ENCODE measurements at places on chromosomes 2 and 18.

- peak; percentile 41 for DNase-seq
Measured at GRCh38 chr2:143162123-143162837, 33.1 kb downstream of the ARHGAP15 start.

- no peak for DNase-seq
Measured at GRCh38 chr18:7452331-7452730, 114.8 kb upstream of the PTPRM start.

DNA sequence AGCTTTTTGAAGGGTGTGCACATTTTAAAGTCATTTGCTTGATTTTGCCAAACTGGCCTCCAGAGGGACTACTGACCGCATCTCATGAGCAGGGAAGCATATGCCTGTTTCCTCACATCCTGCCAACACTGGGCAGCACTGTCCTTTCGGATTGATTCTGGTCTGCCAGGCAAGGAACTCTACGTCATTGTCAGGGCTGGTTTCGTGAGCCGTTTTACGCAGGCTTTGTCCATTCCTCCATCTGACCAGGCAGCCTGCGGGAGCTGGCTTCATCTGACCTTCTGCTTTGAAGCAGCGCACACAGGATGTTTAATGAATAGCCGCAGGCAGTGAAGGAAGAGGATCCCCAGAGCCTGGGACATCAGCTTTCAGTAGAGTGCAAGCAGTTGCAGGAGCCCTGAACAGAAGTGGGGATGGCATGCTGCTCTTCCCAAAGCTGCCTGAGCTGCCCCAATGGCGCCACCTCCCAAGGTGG is 46.3 kb upstream of the SEMA4C start:
- DNase-seq: no peak

DNA sequence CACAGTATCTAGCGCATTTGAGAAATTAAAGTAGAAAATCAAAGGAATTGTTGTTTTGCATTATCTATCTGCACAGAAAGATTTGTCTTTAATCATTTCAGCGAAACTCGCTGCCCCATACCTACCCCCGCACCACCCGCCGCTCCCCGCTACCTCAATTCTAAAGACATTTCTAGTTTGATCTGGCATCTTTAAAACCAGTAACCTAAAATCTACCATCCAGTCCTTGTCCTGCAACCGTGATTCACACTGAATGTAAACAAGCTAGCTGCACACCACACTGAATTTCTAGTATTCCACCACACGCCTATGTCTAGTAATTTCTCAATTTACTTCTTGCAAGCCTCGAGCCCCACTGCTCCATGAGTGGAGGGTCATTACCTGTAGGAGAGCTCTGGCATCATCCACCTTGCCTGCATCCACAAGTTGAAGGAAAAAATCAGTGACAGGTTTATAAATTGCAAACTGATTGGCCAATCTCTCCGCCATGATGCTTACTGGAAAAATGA is 60.1 kb downstream of the ABCG8 start:
- no peak for DNase-seq

DNA sequence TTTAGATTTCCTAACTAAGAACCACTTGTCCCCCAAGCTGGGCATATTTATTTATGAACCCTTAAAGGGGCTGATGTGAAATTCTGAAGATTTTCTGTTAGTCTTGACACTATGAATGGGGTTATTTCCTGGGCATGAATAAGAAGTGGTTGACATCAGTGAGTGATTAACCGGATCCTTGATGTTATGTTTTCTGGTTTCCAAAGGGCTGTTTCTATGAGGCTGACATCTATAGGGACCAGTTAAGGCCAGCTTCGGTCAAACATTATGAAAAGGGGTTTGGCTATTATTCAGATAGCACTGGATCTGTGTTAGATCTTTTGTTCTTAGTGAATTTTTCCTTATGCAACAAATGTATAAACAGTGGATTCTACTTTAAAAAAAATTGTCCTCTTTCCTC is 443.7 kb upstream of the SPRED2 start:
- DNase-seq: no peak

DNA sequence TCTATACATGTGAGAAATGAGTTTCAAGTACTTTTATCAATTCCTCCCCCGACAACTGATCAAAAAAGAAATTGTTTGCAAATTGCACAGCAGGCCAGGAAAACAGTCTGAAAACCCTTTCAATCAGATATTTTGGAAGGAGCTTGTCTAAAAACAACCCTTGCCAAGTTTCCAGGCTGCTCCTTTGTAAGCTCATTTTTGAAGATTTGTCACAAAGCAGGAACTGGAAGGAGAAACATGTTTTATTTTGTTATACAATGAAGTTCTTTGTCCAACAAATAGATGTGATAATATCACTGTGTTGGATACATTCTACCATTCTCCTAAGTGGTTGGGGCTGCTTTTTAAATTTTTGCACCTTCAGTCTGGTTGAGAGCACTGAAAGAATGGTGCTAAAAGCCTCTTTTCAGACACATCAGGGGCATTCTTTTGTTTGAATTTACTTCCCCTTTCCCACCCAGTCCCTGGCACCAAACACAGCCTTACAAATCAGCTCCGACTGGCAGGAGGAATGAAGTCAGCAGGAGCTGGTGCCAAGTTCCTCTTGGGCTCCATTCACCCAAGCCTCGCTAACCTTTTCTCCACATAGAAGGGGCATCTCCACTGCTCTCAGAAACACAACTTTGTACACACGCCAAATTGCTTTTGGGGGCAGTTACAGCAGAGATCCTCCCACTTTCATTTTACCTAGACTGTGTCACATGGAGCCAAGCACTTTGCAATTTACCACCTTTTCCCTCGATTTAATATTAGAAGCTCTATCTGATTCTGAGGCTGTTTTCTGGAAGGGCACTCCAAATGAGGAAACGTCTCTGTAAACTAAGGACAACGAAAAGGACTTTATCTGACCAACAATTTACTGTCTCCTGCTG is 88.0 kb downstream of the C1D start:
- DNase-seq: peak; percentile 15

GRCh38 chr2:191441496-191442214 is 196.5 kb downstream of the MYO1B start:
- DNase-seq: no peak

DNA sequence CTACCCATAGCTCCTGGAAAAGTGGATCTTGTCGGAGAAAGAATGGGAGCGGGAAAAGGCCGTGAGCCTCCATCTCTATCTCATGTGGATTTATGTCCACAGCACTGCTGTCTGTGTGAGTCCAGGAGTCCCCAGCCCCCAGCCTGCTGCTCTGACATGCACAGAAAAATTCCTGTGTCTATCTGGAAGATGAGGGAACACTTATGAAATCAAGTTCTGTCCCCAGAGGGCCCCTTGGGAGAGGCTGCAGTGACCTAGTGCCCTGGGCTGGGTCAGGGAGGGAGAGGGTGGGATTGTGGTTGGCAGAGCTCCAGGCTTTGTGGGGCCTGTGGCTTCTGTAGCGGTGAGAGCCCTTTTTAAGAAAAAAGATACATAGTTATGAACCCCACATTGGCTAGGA is 37.6 kb downstream of the HJURP start:
- no peak for DNase-seq

DNA sequence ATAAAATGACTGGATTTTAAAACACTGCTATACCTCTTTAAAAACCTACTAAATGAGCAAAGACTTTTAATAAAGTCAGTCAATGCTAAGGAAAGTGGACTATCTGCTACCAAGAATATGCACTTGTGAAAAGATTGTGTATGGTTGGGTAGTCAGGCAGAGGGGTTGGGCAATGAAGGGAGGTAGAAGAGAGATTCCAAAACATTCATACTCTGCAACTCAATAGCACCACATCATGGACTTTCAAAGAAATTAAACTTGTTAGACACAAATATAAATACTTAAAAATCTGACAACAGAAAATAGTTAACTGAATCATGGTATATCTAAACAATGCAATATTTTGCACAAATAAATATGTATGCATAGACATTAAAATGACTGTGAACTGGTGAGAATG is 139.9 kb upstream of the MAPRE2 start:
- DNase-seq: no peak

- no peak for DNase-seq
Measured at GRCh38 chr2:45637440-45637839, 14.0 kb upstream of the PRKCE start.

DNA sequence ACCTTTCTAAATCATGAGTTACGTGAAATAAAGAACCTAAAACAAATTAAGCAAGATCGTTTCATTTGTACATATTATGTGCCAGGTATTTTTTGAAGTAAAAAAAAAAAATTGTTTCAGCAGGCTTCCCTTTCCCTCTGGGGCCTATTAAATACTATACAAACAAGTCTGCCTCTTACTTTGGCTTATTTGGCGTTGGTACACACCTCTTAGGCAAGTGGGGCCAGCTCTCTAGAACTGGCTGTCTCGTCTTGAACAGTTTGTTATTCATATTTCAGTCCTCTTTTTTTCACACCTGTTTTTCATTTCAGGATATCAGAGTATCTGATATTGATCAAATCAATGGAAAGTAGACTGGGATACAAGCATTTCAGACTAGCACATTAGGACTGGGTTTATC is 27.4 kb upstream of the PPP3R1 start:
- no peak for DNase-seq

- DNase-seq: peak; percentile 25
Measured at GRCh38 chr2:43125090-43125998, 101.1 kb downstream of the ZFP36L2 start.

GRCh38 chr18:4248686-4249085 is 206.4 kb downstream of the DLGAP1 start:
- DNase-seq: no peak

- DNase-seq: no peak
Measured at GRCh38 chr2:136530146-136530545, 235.2 kb upstream of the THSD7B start.

- no peak for DNase-seq
Measured at GRCh38 chr2:32743480-32744236, 115.8 kb downstream of the TTC27 start.

DNA sequence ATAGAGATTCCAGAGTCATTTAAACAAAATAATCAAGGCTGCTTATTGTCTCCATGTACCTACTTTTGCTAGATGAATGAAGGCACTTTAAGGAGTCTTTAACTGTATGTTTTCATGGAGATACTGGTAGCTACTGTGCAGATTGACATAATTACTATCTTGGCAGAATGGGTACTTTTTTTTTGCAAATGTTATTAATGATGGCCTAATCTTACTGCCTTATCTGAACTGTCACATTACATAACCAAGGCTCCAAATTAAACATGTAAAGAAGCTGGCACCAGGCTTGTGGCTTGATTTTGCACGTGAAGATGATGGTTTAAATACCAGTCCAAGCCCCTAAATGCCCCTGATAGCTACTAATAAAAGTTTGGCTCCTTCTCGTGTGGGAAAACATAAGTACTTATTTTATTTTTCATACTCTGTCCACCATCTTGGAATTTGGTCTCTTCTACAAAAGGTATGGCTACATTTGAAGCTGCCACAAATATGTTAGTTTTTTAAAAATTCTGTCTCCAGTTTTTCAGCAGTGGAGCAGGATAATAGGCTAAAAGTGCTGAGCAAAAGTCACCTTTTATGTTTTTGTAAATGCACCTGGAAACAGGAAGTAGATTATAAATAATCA is 4.1 kb downstream of the TRIB2 start:
- no peak for DNase-seq

DNA sequence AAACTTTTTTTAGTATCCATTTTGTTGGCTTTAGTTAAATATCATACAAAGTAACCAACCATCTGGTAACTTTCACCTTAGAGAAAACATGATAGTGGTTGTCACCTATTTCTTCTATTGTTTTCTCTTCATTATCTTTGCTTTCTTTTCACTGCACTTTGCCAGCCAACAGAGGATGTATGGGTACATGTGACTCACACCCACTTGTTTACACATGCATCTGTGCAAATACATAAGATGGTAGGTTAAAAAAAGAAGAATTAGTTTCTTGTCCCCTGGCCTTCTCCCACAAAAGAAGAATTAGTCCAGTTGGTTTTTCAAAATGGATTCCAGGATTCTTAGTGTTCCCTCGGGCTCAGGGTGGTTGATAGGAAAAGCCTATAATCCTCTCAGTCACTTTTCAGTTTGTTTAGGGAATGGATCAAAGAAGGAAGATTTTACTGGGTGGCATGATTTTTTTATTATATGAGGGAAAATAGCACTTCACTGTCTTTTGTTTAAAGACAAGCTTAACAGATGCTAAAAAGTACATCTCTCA is 46.6 kb downstream of the CDK15 start:
- no peak for DNase-seq

DNA sequence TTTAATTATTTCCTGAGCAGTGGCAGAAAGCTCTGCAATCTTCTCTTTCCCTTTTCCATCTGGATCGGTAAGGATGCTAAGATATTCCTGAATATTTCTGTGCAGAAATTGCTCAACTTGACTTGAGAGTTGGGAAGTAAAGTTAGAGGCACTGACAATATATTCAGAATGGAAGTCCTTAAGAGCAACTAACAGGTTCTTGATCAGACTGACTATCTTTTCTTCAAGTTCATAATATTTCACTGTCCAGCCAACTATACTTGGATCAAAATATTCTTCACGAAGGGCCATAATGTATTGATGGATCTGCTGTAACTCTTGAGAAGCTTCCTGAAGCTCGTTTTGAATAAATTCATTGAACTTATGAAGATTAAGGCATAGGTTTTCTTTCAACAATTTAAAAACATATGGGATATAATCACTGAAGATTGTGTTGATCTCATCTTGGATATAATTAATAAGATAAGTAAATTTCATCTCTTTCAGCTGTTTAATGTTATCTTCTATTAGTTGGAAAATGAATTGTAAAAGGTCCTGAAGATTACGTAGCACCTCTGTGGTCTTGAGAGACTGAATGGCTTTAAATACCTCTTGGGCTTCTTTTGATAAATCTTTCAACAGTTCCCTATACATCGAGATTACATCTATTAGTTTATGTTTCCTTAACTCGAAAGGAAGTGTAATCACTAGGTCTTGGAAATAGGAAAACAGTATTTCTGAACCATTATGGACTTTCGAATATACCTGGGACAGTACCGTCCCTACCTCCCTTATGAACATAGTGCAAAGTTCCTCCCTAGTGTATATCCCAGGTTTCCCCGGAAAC is 41.7 kb downstream of the APOB start:
- no peak for DNase-seq

DNA sequence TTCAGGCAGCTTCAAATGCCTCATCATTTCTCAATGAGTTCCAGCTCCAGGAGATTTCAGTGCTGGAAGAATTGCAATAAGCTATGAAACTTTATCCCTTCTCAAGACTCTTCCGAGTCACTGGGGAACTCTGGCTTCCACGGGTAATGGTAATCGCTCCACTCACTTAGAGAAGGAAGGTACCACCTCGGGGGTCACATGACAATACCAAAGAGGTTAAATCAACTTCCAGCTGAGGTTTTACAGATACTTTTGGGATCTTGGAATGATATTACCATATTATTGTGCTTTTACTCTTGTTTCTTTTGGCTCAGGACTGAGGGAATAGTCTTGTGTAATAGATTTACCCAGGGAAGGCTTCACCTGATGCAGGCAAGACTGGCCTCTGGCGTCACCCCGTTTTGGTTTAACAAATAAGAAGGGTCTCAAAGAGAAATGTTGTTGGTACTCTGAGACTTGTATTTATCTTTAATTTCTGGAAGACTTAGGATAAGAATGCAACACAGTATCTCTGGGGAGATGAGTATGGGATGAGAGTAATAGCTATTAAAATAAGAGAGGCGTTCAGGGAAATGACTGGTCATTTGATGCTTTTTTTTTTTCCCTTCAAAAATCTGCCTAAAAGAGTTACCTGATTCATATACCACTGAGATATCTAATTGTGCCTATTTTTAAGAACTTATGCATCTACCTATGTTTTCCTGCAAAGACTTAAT is 316.9 kb upstream of the ZEB2 start:
- no peak for DNase-seq

GRCh38 chr18:55405475-55405874 is 182.5 kb downstream of the TCF4 start:
- DNase-seq: no peak

GRCh38 chr2:96934182-96934495 is 52.2 kb downstream of the FAM178B start:
- no peak for DNase-seq

GRCh38 chr2:98301469-98301868 is 44.8 kb upstream of the CNGA3 start:
- no peak for DNase-seq

Data from ovary (tissue), 10 donors.